ENCODE measurements at places on chromosomes 13 and 19. TPM values are rescaled to one million over a fixed set of nuclear protein-coding genes. Genes with fewer than 3 reads are reported as not detected.
A peak's percentile ranks its signal among the peaks of the same experiment; 100 is the strongest.

TEKTIP1 gene
- total RNA-seq = 0.61 TPM

S1PR4 gene
- total RNA-seq = 24.2 TPM

DNA sequence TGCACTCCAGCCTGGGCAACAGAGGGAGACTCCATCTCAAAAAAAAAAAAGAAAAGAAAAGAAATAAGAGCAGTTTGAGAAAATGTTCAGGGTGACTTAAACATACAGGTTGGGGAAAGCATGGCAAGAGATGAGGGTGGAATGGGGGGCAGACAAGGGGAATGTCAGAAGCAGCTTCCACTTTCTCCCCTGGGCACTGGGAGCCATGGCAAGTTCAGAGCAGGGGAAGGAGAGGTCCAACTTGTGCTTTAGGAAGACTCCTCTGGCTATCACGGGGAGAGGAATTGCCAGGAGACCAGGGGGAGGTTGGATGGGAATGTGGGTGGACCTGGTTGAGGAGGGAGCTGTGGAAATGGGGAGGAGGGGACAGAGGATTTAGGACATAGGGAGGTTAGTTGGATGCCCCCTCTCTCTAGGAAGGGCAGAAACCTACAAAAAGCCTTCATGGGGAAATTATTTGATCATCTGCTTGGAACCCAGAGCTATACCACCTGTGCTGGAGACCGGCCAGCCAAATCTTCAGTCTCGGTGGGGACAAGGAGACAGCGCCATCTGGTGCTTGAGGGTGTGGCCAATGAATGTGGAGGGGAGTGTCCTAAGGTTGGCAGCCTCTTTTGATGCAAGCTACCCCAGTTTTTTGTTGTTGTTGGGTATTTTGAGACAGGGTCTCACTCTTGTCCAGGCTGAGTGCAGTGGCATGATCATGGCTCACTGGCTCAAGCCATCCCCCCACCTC, 7.3 kb upstream of the STRN4 start:
- peaks cover 24% of the 10 kb centered on the region for H3K36me3 ChIP-seq
- no peaks in the 10 kb centered on the region for H3K4me1 ChIP-seq
- H3K4me3 ChIP-seq = no peak overlapping the region
- no peaks in the 10 kb centered on the region for H3K27me3 ChIP-seq

- no peak for DNase-seq
- H3K27me3 ChIP-seq = no peaks in the 10 kb centered on the region
- no peak overlapping the region for H3K27ac ChIP-seq
These were observed 24.0 kb upstream of the SCEL start for GRCh38 chr13:77511552-77511951.

DNA sequence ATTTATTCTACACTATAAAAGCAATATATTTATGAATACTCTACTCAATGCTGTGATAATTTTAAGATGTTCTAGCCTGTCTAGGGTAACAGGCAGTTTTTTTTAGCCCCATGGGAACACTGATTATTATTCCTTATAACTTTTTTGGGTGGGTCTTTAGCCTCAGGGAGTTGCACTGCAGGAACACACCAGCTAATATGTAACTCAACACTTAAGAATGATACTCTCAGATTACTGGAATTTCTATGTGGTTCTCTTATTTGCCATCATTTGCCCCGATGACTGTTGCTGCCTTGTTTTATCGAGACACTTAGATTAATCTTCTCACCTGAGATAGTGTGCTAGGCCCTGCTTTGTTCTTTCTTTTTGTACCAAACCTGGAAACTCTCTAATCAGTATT, 396.9 kb upstream of the SLITRK1 start:
- DNase-seq = no peak
- no peaks in the 10 kb centered on the region for H3K27me3 ChIP-seq
- H3K36me3 ChIP-seq = no peaks in the 10 kb centered on the region
- H3K27ac ChIP-seq = no peak overlapping the region
- H3K4me1 ChIP-seq = no peaks in the 10 kb centered on the region
- no peak overlapping the region for H3K4me3 ChIP-seq

- no peaks in the 10 kb centered on the region for H3K27me3 ChIP-seq
- peak; percentile 44 for DNase-seq
- peak overlapping the region; percentile 92 for H3K4me3 ChIP-seq
- H3K27ac ChIP-seq = peak overlapping the region; percentile 98
- H3K36me3 ChIP-seq = peaks cover 20% of the 10 kb centered on the region
- H3K4me1 ChIP-seq = no peaks in the 10 kb centered on the region
These were observed 547 bp upstream of the INTS6 start for GRCh38 chr13:51453207-51453958.

DNA sequence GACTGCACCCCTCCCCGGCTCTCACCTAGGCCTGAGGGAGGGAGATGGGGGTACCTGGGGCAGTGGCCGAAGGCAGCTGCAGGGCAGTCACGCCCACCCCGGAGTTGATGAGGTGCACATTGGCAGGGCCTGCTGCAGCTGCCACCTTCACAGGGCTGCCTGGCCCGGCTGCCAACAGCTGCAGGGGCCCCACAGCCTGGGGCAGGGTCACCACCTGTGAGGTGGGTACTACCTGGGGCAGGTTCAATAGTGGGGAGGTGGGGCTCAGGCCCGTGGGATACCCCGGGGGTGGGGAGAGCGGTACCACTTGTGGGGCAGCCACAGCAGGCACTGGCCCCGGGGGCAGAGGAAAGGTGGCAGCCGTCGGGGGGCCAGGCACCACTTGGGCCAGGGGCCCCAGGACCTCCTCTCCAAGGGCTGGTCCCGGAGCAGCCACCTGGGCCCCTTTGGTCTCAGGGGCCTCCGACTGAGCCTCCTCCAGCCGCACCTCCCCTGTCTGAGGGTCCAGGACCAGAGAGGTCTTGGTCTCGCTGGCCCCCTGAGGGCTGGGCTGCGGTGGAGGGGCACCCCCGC, 2.7 kb downstream of the SIX5 start:
- no peaks in the 10 kb centered on the region for H3K36me3 ChIP-seq
- no peak overlapping the region for H3K27ac ChIP-seq

DNA sequence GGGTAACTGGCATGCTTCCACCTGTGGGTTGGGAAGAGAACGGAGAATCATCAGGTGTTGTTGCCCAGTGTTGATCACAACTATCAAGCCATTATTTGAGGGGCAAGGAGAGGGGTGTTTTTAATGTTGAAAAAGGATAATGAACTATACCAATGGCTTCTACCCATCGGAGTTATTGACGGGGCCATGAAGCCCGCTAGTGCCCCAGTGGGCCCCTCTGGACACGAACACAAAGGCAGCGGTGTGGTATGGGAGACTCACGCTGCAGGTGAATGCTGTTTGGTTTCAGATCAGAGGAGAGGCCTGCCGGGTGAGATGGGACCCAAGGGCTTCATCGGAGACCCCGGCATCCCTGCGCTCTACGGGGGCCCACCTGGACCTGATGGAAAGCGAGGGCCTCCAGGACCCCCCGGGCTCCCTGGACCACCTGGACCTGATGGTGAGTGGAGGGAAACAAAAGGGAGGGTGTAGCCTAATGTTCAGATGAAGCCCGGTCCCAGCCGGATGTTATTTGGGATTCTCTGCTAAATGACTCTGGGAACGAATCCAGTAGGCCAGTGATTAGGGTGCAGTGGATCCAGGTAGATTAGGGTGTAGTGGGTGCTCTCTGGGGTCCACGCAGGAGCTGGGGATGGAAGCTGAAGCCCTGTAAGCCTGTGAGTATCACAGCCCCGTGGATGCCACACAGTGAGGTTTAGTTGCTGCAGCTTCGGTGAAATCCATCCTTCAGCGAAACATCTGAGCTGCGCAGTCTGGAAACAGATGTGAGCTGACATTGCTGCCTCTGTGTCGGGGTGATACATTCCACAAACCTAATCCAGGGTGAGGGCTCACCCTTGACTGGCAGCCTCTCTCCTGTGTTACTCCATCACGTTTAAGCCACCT, 111.3 kb downstream of the RAB20 start:
- no peaks in the 10 kb centered on the region for H3K36me3 ChIP-seq
- H3K4me1 ChIP-seq = no peaks in the 10 kb centered on the region
- peaks cover 3% of the 10 kb centered on the region for H3K27me3 ChIP-seq
- DNase-seq = no peak
- no peak overlapping the region for H3K27ac ChIP-seq
- no peak overlapping the region for H3K4me3 ChIP-seq

Measured in thymus (tissue), 14 donors.